Tibial nerve (tissue), 4 donors: ENCODE measurements at places on chromosomes 2 and 18. TPM values are rescaled to one million over a fixed set of nuclear protein-coding genes. Genes with fewer than 3 reads are reported as not detected.

GRCh38 chr18:31711365-31712172, 27.2 kb upstream of the B4GALT6 start:
- no peak for DNase-seq

GRCh38 chr2:175577368-175577970, 396.0 kb upstream of the ATP5MC3 start:
- DNase-seq: no peak

GRCh38 chr2:64233376-64233922, 89.2 kb upstream of the PELI1 start:
- DNase-seq: no peak

GRCh38 chr2:84674099-84674498, 157.8 kb downstream of the DNAH6 start:
- no peak for DNase-seq

DNA sequence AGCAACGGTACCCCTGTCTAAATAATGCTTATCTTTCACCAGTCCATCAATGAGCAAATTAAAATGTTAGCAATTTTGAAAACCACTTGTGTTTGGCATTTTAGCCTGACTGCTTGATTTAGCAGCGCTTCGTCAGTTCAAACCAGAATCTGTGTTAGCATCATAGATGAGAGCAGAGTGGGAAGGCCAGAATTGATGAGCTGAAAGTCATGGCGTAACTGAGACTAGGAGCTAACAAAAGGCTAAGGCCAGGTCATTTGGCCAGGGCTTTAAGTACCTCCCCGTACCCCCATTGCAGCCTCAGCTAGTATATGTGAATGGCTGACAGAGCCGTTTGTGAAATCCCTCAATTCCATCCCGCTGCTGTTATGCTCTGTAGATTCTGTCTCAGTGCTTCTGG, 16.0 kb downstream of the APCDD1 start:
- DNase-seq: no peak

- no peak for DNase-seq
Observed at GRCh38 chr2:12333293-12333692, 383.4 kb upstream of the TRIB2 start.

The MOGAT1 gene
- not detected for total RNA-seq

The PSMA8 gene
- total RNA-seq: not detected

The MEP1B gene
- total RNA-seq: not detected
